NCI-H446 (cell line): ENCODE measurements at places on chromosomes 2 and 18.

GRCh38 chr2:158967731-158968395 is 577 bp upstream of the TANC1 start:
- DNase-seq = peak; percentile 77

GRCh38 chr2:241942416-241943208 is 73.1 kb downstream of the RTP5 start:
- DNase-seq = no peak

- no peak for DNase-seq
Observed at GRCh38 chr2:240351088-240351741, 84.2 kb upstream of the GPC1 start.

DNA sequence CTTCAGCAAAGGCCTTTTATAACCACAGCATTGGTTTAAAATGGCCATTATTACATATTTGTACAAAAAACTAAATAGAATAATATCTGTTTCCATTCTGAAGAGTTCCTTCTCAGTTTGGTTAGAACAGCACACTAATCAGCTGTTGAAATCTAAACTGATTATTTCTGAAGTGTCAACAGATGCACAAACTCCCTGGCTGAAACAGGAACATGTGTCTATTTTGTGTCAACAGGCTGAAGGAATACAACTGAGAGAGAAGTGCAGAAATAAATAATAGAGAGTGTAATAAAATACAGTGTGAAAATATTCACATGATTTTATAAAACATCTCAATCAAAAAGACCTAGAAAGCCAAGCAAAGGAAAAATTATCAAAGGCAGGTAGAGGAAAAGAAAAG is 29.7 kb downstream of the IKZF2 start:
- DNase-seq = no peak

GRCh38 chr2:148259674-148260073 is 238.8 kb downstream of the MBD5 start:
- DNase-seq = no peak

- no peak for DNase-seq
Observed at GRCh38 chr2:73908689-73909652, 16.2 kb downstream of the ACTG2 start.

DNA sequence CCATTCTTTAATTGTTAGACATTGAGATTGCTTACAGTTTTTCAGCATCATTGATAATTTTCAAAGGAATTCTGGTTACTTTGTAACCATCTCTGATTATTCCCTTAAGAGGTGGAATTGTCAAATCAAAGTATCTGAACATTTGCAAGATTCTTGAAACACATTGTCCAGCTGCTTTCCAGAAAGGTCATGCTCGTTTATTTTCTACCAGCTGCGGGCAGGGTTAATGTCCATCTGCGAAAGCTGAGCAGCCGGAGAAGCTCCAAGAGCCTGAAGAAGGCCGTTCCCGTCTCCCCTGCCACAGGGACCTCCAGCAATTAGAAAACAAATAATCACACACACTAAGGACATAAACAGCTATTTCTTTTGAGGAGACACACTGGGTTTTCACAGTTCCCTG is 76.1 kb upstream of the TXNDC2 start:
- no peak for DNase-seq

DNA sequence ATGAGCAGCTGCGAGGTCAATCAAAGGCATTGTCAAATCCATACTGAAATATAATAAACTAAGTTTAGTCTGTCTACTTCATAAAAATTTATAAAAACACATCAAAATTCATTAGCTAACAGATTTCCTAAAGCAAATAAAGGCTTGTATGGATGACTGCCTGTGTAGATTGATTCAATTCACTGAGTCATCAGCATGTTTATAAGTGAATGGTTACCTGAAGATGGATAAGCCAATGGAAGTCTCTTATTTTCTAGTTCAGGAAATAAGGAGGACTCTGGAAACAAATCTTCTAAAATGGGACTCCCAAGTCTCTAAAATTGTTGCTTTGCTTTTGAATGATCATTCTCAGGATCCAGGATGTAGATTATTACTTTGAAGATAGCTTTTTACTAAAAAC is 57.0 kb upstream of the HNRNPA3 start:
- no peak for DNase-seq

- no peak for DNase-seq
Observed at GRCh38 chr18:12295389-12296086, 12.5 kb upstream of the TUBB6 start.

DNA sequence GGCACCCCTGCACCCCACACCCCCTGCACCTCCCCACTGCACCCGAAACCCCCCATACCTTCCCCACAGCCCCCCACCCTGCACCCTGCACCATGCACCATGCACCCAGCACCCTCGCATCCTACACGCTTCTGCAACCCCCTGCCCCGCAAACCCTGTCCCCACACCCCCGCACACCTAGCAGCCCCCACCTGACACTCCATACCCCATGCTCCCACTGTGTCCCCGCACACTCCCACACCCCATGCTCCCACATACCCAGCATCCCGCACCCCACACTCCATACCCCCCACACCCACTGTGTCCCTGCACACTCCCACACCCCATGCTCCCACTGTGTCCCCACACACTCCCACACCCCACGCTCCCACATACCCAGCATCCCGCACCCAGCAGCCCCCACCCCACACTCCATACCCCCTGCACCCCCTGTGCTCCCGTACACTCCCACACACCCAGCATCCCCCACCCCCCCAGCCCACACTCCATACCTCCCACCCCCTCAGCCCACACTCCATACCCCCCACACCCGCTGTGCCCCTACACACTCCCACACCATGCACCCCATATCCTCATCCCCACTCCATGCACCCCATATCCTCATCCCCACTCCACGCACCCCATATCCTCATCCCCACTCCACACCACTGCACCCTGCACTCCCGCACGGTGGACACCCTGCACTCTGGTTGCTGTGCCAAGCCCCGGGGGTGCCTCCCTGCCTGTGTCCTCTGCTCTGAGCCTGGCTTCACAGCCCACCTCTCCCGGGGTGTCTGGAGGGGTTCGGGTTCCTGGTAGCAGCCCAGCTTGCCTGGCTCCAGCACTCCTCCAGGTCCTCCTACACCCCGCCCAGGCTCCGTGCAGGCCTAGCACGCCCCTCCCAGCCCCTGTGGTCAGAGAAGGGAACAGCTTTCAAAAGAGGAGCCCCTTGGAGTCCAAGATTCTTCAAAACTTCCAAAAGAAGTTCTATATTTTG is 93.9 kb upstream of the CTDP1 start:
- DNase-seq = no peak

DNA sequence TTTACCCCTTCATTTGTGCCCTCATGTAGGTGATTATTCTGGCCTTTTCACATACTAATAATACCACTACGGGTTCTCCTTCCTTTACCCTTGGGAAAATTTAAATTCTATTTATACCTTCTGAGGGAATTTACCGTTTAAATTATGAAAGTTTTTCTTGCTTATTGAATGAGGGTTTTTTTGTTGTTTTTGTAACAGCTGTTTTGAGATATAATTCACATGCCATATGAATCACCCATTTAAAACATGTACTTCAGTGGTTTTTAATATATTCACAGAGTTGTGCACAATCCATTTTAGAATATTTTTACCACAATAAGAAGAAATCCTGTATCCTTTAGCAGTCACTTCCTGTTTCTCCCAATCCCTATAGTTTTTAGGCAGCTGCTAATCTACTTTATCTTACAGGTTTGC is 54.7 kb downstream of the EML4 start:
- no peak for DNase-seq

DNA sequence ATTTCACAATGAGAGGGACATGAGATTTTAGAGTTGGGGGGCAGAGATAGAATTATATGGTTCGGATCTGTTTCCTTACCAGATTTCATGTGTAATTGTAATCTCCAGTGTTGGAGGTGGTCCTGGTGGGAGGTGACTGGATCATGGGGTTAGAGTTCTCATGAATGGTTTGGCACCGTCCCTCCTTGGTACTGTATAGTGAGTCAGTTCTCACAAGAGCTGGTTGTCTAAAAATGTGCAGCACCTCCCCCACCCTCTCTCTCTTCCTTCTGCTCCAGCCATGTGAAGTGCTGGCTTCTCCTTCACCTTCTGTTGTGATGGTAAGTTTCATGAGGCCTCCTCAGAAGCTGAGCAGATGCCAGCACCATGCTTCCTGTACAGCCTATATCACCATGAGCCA is 138.1 kb downstream of the SCG2 start:
- DNase-seq = no peak

GRCh38 chr2:72859831-72860262 is 27.4 kb upstream of the SPR start:
- peak; percentile 49 for DNase-seq

DNA sequence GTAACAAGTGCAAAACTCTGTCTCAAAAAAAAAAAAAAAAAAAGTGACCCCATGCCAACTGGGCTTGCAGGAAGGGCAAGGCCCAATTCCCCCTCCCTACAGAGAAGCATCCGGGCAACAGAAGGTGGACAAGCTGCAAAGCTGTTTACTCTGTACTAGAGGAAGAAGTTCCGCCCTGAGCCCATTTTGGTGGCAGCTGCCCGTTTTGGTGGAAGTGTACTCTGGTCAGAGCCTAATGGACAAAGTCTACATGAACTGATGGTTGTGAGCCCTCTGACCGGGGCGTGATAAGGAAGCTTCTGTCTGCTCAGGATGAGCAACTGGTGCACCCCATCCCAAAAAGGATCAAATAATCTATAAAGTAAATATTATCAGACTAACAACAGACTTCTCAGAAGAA is 65.0 kb downstream of the TRAPPC8 start:
- DNase-seq = no peak

DNA sequence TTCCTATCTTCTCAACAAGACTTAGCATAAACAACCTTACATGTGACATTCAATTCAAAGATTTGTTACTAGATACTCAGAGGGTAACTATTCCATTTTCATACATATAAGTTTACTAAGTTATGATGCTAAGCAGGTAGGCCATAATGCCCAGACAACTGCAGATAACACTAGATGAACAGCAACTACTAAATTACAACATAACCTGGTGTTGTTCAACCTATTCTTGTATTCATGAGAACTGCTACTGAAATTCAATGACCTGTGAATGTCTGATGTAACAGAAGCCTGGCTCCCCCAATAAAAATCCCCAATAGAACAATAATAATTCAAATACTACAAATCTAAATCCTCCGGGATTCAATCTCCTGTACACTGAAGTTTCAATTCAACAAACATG is 24.8 kb downstream of the FEZ2 start:
- DNase-seq = no peak

DNA sequence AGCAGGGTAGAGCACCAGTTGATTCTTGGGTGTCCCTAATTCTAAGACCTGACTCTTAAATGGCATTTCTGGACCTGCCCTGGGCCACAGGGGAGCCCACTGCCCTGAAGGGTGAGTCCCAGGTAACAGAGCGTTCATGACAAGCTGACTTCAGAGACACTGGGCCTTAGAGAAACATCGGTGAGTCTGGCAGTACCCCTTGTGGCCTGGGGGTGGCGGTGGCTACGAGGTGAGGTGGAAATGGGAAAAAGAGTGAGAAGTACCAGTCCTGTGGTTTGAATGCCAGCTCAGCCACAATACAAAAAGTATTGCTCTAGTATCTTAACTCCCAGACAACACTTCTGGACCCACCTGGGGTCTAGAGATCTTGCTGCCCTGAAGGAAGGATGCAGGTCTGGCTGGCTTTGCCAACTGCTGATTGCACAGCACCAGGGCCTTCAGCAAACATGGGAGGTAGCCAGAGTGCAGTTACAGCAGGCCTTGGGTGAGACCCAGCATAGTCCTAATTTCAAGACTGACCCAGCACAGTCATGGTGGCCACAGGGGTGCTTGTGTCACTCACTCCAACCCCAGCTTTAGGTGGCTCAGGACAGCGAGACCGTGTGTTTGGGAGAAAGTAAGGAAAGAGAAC is 44.5 kb downstream of the USP34 start:
- DNase-seq = no peak

DNA sequence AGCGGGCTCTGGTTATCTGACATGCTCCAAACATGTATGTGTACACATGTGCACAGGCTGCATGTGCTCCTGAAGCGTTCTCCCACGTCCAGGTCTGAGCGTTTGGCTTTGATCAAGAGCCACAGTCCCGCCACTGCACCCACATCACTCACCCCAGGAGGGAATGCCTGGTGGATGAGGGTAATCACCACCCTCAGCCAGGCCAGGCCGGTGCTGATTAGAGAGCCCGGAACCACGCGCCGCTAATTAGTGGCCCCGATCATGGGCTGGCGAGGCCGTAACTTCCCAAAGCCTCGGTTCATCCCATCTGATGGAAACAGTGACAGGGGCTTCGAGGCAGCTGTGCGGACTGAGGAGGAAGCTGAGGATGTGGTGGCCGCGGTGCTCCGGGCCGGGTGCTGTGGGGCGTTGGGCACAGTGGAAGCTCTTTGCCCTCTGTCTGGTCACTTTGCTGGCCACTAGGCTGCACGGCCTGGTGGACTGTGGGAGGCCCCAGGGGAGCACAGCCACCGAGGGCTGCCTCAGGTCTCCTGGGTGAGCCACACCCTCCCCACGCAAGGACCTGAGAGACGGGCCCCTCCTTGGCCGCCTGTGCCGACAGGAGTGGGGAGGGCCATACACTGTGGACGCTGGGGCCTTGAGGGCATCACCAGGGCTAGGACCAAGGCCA is 219.4 kb downstream of the TWIST2 start:
- no peak for DNase-seq

GRCh38 chr2:73334620-73335019 is 41.3 kb upstream of the EGR4 start:
- no peak for DNase-seq

DNA sequence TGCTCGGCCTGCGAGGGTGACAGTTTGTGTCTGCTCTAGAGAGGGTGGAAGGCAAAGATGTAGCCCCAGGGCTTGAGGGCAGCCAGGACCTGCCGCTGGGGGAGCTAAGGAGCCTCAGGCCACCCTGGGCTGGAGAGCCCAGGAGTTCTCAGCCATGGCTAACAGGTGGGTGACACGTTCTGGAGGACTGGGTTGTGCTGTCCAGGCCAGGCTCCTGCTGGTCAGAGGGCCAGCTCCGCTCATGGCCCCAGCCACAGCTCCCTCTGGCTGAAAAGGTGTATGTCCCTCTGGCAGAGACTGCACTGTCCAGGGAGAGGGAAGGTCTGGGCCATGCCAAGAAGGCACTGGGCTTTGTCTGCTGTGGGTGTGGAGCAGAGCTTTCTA is 19.2 kb downstream of the TMEM185B start:
- DNase-seq = no peak

GRCh38 chr2:234632527-234633391 is 135.9 kb upstream of the ARL4C start:
- DNase-seq = no peak

DNA sequence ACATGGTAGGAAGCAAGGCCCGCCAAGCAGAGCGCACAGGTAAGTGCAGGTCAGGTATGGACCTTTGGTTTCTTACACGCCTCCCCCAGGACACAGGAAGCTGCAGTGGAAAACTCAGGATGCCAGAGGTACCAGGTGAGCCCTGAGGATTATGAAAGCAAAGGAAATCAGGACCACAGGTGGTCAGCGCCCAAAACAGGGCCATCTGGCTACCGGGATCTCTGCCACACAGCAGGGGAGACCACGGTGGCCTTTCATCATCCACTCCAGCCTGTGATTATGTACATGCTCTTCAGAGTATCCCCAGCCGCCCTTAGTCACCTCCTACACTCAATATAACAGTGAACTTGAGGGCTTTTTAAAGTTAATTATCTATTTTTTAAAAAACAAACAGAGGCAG is 125.5 kb upstream of the EPC2 start:
- no peak for DNase-seq
